ENCODE measurements at places on chromosomes 4 and X. TPM values are rescaled to one million over a fixed set of nuclear protein-coding genes. Genes with fewer than 3 reads are reported as not detected.

GRCh38 chr4:25028851-25029250 is 1.9 kb downstream of the LGI2 start:
- no peak for DNase-seq

- DNase-seq = no peak
Observed at GRCh38 chrX:153714256-153714655, 9.9 kb downstream of the BCAP31 start.

- DNase-seq = no peak
Observed at GRCh38 chrX:47187106-47187677, 6.4 kb upstream of the UBA1 start.

DNA sequence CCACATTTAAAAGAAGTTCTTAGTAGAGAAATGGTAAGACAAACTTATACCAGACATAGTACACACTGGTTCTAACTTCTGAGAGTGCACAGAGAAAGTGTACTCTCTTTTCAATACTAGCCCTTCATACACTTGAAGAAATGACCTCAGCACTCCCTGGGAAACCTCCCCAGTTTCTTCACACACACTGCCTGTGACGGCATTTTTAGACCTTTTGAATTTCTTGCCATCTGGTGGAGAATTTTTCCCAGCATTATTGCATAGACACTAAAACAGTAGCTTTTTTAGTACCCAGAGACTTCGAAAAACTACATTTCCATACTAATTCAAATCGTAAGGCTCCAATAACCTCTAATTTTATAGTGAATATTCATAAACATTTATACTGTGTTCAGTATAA is 341.6 kb upstream of the MAOA start:
- DNase-seq = no peak

GRCh38 chr4:112994732-112995464 is 54.6 kb upstream of the ANK2 start:
- DNase-seq = no peak

DNA sequence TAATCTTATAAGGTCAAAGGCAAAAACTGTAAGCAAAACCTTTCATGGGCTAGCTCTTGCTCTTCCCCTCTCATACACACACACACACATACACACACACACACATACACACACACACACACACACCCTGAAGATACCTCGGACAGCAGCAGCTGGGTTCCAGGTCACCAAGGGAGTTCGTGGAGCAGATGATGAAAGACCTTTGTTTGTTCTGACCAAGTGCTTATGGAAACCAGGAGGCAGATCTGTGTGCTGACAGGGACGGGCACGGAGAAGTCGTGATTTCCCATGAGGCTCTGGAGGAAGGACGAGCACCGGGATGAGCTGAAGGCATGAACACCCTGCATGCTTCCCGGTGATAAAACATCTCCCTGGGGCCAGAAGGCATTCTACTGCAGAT is 35.4 kb upstream of the CRMP1 start:
- DNase-seq = no peak

- no peak for DNase-seq
Observed at GRCh38 chr4:48021100-48021499, 4.5 kb downstream of the NIPAL1 start.

ART3 gene
- total RNA-seq = 4.7 TPM

ARHGAP6 gene
- 47.1 TPM for total RNA-seq

HHIP gene
- total RNA-seq = not detected

Measured in sigmoid colon (tissue), 7 donors.